ENCODE measurements at places on chromosomes 5 and 9.

- DNase-seq: peak; percentile 81
These were observed 406.5 kb upstream of the EDIL3 start for GRCh38 chr5:84791138-84791537.

DNA sequence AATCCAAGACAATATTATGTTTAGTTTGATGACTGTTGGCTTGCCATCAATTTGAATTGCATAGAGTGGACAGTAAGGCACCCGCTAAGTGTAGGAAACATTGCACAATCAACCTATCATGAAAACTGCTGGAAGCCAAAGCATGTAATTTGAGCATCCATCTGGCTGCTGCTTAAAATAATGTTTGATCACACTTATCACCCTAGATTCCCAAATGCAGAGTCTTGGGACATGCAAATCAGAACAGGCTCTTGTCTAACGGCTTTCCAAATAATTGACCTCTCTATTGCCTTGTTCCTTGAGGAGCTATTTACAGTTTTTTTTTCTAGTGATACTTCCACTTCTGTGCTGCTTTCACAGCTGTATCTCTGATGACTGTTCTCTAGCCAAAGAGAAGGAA is 342.1 kb downstream of the PRR16 start:
- DNase-seq: no peak

GRCh38 chr5:127411381-127411780 is 106.1 kb upstream of the PRRC1 start:
- DNase-seq: no peak

DNA sequence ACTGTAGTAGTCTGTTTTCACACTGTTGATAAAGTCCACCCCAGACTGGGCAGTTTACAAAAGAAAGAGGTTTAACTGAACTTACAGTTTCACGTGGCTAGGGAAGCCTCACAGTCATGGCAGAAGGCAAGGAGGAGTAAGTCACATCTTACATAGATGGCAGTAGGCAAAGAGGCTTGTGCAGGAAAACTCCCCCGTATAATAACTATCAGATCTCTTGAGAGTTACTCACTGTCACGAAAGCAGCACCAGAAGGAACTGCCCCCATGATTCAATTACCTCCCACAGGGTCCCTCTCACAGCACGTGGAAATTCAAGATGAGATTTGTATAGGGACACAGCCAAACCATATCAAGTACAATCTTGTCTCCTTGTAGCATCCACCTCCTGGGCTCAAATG is 21.1 kb downstream of the PARP8 start:
- DNase-seq: no peak

DNA sequence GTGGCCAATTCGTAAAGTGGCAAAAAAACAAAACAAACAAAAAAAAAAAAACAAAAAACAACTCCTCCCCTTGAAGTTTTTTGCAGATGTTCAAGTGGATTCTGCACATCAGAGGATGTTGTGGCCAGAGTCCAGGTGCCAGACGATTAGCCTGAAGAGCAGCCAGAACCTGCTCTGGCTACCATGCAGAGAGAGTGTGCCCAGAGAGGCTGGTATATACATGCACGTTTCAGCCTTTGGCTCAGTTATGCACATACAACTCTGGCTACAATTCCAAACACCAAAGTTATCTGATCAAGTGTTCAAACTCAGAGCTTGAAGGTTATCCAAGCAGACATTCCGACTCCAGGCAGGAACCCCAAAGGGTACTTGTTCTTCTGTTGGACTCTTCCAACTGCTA is 34.7 kb downstream of the GGTA1 start:
- DNase-seq: no peak

GRCh38 chr5:93607367-93608258 is 24.6 kb downstream of the NR2F1 start:
- DNase-seq: peak; percentile 53

DNA sequence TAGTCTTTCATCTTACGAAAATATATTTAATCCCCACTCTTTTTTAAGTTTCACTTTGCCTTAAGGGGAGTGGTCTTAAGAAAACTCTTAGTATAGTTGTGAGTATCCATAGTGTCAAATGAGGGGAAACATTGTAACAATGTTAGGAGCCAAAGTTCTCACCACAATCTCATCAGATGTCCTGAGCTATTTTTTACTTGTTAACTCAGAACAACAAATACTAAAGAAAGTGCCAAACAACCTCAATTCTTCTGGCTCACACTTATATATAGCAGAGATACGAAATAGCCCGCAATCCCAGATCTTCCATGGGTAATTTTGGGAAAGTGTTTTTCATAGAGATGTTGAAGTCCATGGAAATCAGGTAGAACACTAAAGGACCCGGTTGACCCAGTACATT is 194.0 kb upstream of the DMRT1 start:
- no peak for DNase-seq

DNA sequence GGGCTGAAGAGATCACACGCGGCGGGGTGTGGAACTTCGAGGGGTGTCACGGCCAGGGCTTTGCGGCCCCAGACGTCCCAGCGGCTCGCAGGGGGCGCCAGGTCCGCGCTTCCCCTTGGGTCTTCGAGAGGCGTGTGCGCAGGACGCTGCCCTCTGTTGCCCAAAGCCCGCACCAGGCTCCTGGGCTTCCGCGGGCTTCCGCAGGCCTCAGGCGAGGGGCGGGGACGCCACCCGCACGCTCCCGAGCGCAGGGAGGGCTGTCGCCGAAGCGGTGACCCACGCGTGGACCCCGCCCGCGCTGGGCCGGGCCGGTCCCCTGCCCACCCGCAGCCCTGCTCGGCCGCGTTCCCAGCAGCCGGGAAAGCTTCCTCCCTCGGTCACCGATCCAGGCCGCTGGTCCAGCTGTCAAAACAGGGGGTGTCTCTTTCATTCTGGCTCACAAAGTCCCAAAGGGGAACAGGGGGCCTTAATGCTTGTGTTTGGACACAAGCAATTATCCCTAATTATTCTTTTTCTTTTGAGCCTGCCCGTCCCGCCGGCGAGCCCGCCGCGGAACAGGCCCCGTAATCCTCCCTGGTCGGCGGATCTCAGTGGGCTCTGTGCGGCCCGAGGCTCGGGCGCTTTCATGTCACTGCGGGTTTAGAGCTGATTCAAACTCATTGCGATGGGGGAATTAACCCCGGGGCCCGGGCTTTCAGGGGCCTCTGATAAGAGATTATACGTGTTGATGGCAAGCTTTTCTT is 60.6 kb downstream of the TMEM174 start:
- no peak for DNase-seq

DNA sequence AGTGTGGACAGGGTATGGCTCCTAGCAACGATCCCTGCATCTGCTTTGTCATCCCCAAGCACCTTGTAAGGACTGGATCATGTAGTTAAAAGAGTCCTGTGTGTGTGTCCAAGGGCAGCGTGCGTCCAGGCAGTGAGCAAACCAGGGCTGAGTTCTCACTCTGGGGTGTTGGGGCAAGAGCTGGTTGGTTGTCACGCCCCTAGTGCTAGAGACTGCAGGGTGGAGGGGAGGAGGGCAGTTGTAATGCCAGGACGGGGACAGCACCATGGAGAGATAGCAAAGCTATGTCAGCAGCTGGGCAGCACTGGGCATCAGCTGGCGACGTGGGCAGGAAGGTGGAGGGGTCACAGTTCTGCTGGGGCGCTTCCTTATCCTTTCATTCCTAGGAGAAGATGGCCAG is 100.8 kb downstream of the ZNF618 start:
- no peak for DNase-seq

DNA sequence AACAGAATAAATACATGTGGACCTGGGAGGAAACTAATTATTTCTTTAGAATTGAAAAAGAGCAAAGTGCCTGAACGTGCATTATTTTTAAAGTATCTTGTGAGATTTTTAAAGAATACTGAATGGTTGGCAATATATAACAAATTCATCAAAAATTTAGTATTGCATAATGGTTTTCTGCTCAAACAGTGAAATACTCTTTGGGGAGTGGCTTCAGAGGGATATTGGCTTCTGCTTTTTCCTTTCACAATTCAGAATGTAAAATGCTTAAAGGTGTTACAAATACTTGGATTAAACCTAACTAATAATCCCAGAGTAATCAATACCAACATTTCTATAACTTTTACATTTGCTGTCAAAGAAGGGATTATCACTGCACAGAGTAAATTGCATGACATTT is 379.3 kb upstream of the CHD1 start:
- DNase-seq: peak; percentile 21

GRCh38 chr9:79572032-79572607 is 355 bp downstream of the TLE4 start:
- DNase-seq: peak; percentile 61

DNA sequence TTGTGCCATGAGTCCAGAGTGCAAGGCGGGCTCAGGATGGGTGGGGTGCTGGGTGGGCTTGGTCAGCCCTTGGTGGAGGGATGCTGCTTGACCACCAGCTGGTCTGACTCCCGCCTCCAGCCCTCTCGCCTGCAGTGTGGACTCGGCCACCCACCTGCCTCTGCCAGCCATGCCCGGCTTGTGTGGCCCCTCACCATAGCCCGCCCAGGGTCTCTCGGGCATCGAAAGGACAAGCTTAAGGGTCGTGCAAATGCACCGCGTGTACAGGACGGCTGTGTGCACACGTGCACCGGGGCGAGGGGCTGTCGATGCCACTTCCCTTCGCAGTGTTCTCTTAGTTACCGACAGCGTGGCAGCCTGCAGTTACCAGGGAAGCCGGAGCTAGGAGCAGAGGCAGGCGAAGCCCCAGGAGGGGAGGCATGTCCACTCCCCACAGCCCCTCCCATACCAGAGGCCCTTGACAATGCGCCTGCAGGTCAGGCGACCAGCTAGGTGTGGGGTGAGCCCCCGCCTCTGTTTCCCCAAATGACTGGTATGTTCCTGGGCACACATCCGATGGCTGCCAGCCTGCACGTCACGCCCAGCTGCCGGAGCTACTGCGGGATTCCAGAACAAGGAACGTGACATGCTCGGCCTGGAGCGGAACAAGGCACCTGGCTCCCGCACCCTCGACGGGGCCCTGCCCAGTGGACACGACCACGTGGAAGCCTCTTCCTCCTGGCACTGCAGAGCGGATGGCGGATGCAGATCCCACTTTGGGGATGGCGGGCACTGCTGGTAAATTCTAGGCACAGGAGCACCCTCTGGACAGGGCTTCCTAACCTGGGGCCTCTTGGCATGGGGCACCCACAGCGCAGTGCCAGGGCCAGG is 7.8 kb downstream of the LCN9 start:
- no peak for DNase-seq

DNA sequence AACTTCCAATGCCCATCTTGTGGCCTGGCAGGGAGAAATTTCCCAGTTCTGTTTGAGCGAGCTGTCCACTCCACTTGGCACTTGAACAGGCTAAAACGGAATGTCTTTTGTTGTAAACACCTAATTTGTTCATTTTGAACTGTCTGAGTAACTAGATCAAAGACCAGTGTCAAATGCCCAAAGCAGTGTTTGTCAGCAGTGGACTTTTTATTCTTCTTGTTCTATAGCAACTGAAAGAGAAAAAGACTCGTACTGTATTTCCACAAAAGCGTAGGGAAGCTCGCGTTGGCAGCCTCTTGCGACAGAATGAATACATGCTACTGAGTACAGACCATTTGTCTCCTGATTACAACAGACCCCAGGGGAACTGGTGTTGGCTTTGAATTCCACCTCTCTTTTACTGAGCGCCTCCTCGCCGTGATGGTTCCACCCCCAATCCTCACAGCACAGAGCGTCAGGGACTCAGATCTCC is 601.8 kb upstream of the ZNF608 start:
- DNase-seq: peak; percentile 38

- DNase-seq: no peak
These were observed 69.3 kb downstream of the MLLT3 start for GRCh38 chr9:20552874-20553557.

GRCh38 chr9:16230731-16231130 is 639.7 kb downstream of the BNC2 start:
- DNase-seq: no peak
